CD4-positive, CD25-positive, alpha-beta regulatory T cell (primary cell): ENCODE measurements at places on chromosomes 12 and 14. TPM values are rescaled to one million over a fixed set of nuclear protein-coding genes. Genes with fewer than 3 reads are reported as not detected.
A peak's percentile ranks its signal among the peaks of the same experiment; 100 is the strongest.

DNA sequence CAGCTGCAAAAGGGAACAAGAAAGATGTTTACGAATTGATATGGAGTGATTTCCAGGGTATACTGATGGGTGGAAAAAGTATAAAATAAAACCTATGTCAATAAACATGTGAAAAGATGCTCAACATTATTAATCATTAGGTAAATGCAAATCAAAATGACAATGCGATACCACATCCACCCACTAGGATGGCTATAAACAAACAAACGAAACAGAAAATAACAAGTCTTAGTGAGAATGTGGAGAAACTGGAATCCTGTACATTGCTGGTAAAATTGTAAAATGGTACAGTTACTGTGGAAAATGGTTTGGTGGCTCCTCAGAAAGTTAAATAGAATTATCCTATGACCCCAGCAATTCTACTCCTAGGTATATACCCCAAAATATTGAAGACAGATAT, 9.5 kb upstream of the BEST3 start:
- H3K4me3 ChIP-seq: no peak overlapping the region
- no peak for DNase-seq
- no peaks in the 10 kb centered on the region for H3K36me3 ChIP-seq
- H3K4me1 ChIP-seq: no peaks in the 10 kb centered on the region
- H3K27ac ChIP-seq: no peak overlapping the region

GRCh38 chr12:1131811-1132224, 140.8 kb downstream of the ERC1 start:
- no peak overlapping the region for H3K4me3 ChIP-seq
- no peaks in the 10 kb centered on the region for H3K27me3 ChIP-seq
- peaks cover 5% of the 10 kb centered on the region for H3K4me1 ChIP-seq
- no peaks in the 10 kb centered on the region for H3K36me3 ChIP-seq
- no peak for DNase-seq

GRCh38 chr12:30219047-30219446, 435.3 kb upstream of the TMTC1 start:
- H3K4me1 ChIP-seq: no peaks in the 10 kb centered on the region
- no peak overlapping the region for H3K27ac ChIP-seq
- no peak for DNase-seq
- H3K36me3 ChIP-seq: no peaks in the 10 kb centered on the region
- no peak overlapping the region for H3K4me3 ChIP-seq

- H3K27ac ChIP-seq: no peak overlapping the region
- H3K27me3 ChIP-seq: peaks cover 2% of the 10 kb centered on the region
- no peaks in the 10 kb centered on the region for H3K4me1 ChIP-seq
- H3K4me3 ChIP-seq: no peak overlapping the region
- no peaks in the 10 kb centered on the region for H3K36me3 ChIP-seq
Observed at GRCh38 chr14:66119606-66120231, 366.5 kb upstream of the CCDC196 start.

DNA sequence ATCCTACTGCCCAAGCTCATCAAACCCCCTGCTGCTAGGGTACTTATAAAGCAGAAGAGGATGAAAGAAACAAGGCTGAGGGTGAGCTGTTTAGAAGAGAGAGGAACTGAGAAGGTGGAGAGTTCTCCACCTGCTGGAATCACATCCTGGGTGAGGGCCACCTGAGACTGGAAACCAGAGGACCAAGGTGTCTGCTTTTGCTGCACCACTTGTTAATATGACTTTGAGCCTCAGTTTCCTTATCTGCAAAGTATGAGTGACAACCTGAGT, 203.2 kb upstream of the SSTR1 start:
- DNase-seq: no peak
- H3K4me1 ChIP-seq: no peaks in the 10 kb centered on the region
- no peak overlapping the region for H3K27ac ChIP-seq

DNA sequence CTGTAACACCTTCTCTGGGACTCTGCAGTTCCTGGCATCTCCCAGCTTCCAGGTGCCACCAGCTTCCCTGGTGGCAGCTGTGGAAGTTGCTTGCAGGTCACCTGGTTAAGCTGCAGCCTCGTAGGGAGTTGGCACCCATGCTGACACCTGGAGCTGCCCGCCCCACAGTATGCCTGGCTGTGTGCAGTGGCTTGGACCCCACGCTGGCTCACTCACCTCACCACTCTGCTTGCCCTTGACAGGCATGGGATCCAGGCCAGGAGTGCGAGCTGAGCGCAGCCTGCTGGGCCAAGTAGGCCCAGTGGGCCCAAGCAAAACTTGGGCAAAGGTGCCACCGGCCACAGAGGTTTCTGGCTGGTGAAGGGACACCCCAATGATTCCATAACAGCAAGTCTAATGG, 48.5 kb downstream of the EGLN3 start:
- H3K27me3 ChIP-seq: no peaks in the 10 kb centered on the region
- no peak overlapping the region for H3K4me3 ChIP-seq
- no peak for DNase-seq
- H3K27ac ChIP-seq: no peak overlapping the region
- H3K36me3 ChIP-seq: no peaks in the 10 kb centered on the region

- H3K4me1 ChIP-seq: no peaks in the 10 kb centered on the region
- no peak overlapping the region for H3K4me3 ChIP-seq
Observed at GRCh38 chr12:41881891-41882805, 262.5 kb downstream of the GXYLT1 start.

GRCh38 chr14:77055306-77055705, 26.8 kb upstream of the IRF2BPL start:
- H3K27ac ChIP-seq: peak overlapping the region; percentile 29
- DNase-seq: no peak
- peaks cover 19% of the 10 kb centered on the region for H3K4me1 ChIP-seq

DNA sequence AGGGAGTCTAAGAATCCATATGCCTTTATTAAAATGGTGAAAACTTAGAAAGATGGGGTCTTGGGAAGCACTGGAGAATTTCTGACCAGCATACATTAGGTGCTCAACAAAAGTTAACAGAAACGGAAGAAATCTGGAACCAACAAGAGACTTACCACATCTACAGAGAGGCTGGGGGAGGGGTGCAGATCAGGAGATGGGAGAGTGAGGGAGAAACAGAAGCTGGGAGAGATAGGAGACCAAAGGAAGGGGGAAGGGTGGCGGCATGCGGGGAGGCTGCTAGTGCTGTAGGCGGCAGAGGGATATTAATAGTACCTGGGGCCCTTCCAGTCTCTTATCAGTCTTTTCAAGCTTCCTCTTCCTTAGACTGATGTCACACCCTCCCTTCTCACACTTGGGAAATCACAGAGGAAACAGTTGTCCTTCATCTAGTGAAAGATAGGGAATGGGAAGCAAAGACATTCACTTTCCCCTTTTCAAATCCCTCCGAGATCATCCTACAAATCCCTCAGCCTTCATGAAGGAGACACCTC, 18.1 kb downstream of the ZBTB39 start:
- no peak overlapping the region for H3K4me3 ChIP-seq
- no peak for DNase-seq
- H3K4me1 ChIP-seq: no peaks in the 10 kb centered on the region
- no peaks in the 10 kb centered on the region for H3K36me3 ChIP-seq
- H3K27me3 ChIP-seq: peaks cover 4% of the 10 kb centered on the region

GRCh38 chr12:126869644-126870043, 1397.3 kb upstream of the TMEM132C start:
- H3K4me3 ChIP-seq: no peak overlapping the region
- no peaks in the 10 kb centered on the region for H3K4me1 ChIP-seq
- H3K27ac ChIP-seq: no peak overlapping the region
- no peaks in the 10 kb centered on the region for H3K36me3 ChIP-seq

GRCh38 chr12:48053883-48054282, 49.6 kb upstream of the COL2A1 start:
- H3K27me3 ChIP-seq: no peaks in the 10 kb centered on the region
- H3K4me3 ChIP-seq: no peak overlapping the region
- no peak for DNase-seq
- no peak overlapping the region for H3K27ac ChIP-seq
- H3K36me3 ChIP-seq: peaks cover 19% of the 10 kb centered on the region

ARG2 gene
- total RNA-seq: 4.3 TPM

GRCh38 chr14:23661542-23661941, 25.4 kb downstream of the DHRS2 start:
- no peak overlapping the region for H3K27ac ChIP-seq
- H3K36me3 ChIP-seq: no peaks in the 10 kb centered on the region
- H3K27me3 ChIP-seq: peaks cover 2% of the 10 kb centered on the region

FAM90A1 gene
- total RNA-seq: 0.67 TPM

DNA sequence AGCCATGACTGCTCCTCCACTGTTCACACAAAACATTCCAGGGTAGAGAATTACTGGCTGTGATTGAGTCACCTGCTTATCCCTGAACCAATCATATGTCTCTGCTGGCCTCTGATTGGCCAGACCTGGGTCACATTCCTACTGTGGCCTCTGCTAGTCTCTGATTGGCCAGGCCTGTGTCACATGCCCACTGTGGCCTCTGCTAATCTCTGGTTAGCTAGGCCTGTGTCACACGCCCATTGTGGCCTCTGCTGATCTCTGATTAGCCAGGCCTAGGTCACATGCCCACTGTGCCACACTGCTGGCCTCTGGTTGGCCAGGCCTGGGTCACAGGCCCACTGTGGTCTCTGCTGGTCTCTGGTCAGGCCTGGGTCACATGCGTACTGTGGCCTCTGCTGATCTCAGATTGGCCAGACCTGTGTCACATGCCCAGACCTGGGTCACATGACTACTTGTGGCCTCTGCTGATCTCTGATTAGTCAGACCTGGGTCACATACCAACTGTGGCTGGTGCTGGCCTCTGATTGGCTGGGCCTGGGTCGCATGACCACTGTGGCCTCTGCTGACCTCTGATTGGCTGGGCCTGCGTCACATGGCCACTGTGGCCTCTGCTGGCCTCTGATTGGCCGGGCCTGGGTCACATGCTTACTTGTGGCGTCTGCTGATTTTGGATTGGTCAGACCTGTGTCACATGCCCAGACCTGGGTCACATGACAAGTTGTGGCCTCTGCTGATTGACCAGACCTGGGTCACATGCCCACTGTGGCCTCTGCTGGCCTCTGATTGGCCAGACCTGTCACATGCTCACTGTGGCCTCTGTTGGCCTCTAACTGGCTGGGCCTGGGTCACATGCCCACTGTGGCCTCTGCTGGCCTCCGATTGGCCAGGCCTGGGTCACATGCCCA, 251.6 kb downstream of the SLC15A4 start:
- no peak overlapping the region for H3K4me3 ChIP-seq
- no peak overlapping the region for H3K27ac ChIP-seq
- DNase-seq: no peak
- no peaks in the 10 kb centered on the region for H3K27me3 ChIP-seq
- H3K36me3 ChIP-seq: no peaks in the 10 kb centered on the region
- H3K4me1 ChIP-seq: peaks cover 4% of the 10 kb centered on the region

GRCh38 chr12:106070147-106070546, 68.6 kb downstream of the NUAK1 start:
- DNase-seq: no peak
- no peaks in the 10 kb centered on the region for H3K36me3 ChIP-seq

MYF6 gene
- total RNA-seq: not detected

DNA sequence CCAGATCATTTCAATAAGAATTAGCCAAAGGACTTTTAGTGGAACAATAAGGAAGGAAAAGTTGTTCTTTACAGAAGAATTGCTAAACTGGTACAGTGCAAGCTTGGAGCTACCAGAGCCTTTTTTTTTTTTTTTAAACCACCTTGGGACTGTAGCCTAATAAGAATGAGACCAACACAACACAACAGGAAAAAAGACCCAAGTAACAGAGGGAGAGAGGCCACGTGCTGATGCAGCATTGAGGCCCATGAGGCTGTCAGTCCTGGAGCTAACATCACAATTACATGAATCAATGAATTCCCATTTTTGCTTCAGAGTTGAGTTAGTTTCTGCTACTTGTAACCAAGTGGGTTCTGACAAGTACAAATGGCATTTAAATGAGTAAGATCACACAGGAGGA, 149.0 kb upstream of the EEA1 start:
- no peak overlapping the region for H3K27ac ChIP-seq
- H3K27me3 ChIP-seq: no peaks in the 10 kb centered on the region
- H3K4me3 ChIP-seq: no peak overlapping the region
- no peaks in the 10 kb centered on the region for H3K36me3 ChIP-seq
- no peaks in the 10 kb centered on the region for H3K4me1 ChIP-seq
- DNase-seq: no peak

NR1H4 gene
- total RNA-seq: not detected

DNA sequence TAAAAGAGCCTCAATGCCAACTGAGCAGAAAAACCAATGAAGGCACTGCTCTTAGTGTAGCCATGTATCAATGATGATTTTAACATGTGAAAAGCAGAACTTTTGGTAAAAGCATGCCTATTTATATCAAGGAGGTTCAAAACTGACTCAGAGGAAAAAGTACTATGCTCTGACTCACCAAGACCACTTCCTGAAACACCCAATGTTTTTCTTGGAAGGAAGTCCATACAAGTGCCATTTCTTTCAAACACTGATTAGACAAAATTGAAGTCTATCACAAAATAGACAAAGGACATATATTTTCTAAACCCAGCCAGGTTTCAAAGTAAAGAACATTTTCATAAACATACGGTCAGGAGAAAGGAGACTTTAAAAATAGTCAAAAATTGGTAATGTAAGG, 88.6 kb downstream of the EPS8 start:
- no peaks in the 10 kb centered on the region for H3K4me1 ChIP-seq
- H3K27ac ChIP-seq: no peak overlapping the region
- DNase-seq: no peak
- H3K27me3 ChIP-seq: no peaks in the 10 kb centered on the region
- no peak overlapping the region for H3K4me3 ChIP-seq
- no peaks in the 10 kb centered on the region for H3K36me3 ChIP-seq

DNA sequence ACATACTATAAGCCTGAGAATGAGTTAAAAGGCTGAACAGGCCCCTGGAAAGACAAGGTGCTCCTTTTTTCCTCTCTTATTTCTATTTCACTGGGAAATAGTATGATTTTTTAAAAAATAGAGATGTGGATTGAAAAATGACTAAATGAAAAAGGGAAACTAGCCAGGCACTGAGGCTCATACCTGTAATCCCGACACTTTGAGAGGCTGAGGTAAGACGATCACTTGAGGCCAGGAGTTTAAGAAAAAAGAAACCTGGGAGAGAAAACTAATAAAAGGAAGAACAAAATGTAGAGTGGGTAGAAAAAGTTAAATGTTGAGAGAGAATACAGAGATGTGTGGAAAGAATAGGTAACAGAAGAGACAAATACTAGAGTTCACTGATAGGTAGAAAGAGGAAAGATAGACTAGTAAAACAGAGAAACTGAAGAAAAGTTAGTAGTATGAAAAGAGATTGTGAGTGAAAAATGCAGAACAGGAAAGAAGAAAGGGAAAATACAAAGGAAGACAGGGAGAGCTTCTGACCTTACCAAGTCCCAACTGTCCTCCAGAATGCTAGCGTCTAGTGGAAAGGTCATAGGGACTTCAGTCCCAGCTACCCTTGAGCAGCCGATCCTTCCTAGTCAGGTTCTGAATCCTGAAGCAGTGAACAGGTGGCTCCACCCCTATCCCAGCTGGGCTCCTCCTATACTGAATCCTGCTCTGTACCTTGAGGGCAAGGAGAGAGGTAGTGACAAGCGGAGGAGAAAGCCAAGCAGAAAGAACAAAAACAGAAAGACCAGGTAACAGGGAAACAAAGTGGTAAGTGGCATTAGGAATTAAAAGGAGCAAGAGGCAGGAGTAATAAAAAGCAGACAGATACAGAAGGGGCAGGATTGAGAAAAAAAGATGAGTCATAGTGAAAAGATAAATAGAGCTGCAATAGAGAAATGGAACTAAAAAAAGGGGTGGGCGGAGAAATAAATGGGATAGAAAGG, 7.3 kb downstream of the TMEM116 start:
- peaks cover 29% of the 10 kb centered on the region for H3K4me1 ChIP-seq
- H3K27me3 ChIP-seq: no peaks in the 10 kb centered on the region
- H3K36me3 ChIP-seq: no peaks in the 10 kb centered on the region
- H3K27ac ChIP-seq: no peak overlapping the region

GZMB gene
- total RNA-seq: not detected

LRIG3 gene
- total RNA-seq: not detected

- no peaks in the 10 kb centered on the region for H3K27me3 ChIP-seq
- no peaks in the 10 kb centered on the region for H3K4me1 ChIP-seq
- no peak overlapping the region for H3K27ac ChIP-seq
- H3K36me3 ChIP-seq: no peaks in the 10 kb centered on the region
- DNase-seq: no peak
- H3K4me3 ChIP-seq: no peak overlapping the region
Observed at GRCh38 chr14:89851106-89851505, 103.4 kb downstream of the EFCAB11 start.
